Esophagus squamous epithelium (tissue), 5 donors: ENCODE measurements at places on chromosomes 5 and 9. TPM values are rescaled to one million over a fixed set of nuclear protein-coding genes. Genes with fewer than 3 reads are reported as not detected.

- no peak for DNase-seq
Measured at GRCh38 chr5:71533615-71534014, 53.5 kb upstream of the MCCC2 start.

DNA sequence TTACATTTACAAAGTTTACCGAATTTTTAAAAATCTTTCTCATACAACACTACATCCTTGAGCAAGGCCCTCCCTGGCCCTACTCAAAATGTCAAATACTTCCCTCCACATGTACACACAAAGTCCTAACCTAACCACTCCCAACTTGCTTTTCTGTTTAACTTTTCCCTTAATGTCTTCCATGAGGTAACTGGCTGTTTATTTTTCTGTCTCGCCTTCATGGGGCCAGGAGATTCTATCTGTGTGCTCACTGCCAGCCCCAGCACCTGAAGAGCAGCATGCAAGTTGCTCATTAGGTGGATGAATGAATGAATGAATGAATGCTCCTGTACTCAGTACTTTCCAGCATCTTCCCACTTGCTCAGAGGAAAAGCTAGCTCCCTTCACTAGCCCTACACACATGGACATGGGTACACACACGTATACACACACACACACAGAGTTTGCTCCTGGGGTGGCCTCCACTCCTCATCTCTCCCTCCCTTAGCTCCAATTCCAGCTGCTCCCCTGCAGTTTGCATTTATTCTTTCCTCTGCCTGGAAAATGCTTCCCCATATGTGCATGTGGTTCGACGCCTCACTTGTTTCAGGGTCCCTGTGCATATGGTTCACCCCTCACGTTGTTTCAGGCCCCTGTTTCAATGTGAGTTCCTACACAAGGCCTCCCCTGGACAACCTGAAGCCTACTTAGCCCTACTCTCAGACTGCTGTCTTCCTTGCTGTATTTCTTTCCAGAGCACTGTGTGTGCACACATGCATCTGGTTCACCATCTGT, 165.2 kb downstream of the ROR2 start:
- DNase-seq = no peak

DNA sequence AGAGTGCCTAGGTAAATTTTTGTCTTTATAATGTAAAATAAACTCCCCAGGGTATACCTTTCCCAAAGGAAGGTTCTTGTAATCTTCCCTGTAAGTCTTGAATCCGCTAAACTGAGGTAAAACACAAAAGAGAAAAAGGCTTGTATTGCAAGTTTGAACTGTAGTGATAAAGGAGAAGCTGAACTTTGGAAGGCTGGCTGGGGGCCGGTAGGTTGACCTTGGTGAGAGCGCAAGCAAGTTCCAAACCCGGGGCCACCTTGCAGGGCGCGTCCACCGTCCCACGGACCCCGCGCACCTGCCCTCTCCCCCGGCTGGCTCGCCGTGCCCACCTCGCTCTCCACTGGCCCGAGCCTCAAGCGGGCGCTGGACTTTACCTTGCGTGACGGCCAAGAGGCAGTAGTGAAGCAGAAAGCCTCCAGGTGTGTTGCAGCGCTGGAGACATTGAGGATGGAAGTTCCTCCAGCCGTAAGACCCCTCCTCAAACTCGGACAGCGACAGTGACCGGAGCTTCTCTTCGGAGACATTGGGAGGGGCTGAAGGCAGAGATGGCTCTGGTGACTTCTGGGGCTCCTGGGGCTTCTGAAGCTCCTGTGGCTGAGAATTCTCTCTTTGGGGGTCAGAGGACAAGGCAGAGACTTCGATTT, 428 bp downstream of the SLCO4C1 start:
- no peak for DNase-seq

Gene DPYSL3
- total RNA-seq = 5.2 TPM

Gene TRIM36
- 0.47 TPM for total RNA-seq

- no peak for DNase-seq
Measured at GRCh38 chr9:83800236-83801033, 17.1 kb downstream of the GKAP1 start.

DNA sequence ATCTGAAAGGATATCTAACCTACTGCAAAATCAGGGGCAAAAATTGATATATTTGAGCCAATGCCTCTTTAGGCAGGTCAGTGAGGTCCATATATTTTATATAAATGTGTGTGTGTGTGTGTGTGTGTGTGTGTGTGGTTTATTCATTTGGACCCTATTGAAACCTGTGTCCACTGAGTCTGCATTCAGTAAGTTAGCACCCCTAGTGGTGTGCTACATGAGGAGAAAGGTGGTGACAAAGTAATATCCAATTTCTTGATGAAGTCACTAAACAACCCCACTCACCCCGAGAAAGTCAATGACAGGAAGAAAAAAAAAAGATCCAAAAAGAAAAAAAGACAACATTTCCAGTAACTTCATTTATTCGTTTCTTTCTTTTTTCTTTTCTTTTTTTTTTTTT, 4.1 kb downstream of the FBXW11 start:
- no peak for DNase-seq

GRCh38 chr5:50763846-50764245, 97.4 kb downstream of the PARP8 start:
- DNase-seq = no peak

Gene DROSHA
- 26.1 TPM for total RNA-seq

DNA sequence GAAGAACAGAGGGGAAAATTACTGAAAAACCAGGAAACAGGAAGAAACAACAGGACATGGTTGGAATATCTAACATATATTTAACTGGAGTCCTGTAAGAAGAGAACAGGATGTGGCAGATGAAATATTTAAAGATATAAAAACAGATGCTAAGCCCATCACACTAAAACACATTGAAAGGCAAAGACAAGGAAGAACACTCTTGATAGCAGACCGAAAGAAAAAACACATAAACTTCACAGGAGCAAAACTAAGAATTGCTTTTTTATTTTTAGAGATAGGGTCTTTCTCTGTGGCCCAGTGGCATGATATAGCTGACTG, 324.4 kb upstream of the ARRDC3 start:
- no peak for DNase-seq

GRCh38 chr5:61951295-61951694, 354.7 kb upstream of the KIF2A start:
- no peak for DNase-seq
